ENCODE measurements at places on chromosomes 7 and 10.

DNA sequence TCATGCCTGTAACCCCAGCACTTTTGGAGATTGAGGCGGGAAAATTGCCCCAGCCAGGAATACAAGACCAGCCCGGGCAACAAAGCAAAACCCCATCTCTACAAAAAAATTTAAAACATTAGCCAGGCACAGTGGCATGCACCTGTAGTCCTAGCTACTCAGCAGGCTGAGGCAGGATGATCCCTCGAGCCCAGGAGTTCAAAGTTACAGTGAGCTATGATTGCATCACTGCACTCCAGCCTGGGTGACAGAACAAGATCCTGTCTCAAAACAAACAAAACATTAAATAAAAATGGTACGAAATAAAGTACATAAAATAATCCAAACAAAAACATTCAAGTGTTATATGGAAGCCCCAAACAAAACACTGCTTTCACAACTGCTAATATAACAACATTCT, 125.0 kb downstream of the SNX13 start:
- DNase-seq: no peak

DNA sequence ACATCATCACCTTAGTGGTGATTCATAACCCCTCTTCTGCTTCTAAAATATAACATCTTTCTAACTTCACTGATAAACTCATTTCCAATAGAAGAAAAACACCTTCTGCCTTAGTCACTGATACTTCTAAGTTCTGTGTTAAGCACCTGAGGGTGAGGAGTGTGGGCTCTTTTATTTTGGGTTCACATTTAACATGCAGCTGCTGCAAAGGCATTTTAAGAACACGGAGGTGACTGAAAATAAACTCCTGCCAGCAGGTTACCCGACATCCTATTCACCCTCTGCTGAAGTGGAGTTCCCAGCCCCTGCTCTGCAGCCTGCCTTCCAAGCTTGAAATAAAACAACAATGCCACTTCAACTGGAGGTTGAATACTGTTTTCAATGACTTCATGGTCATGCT, 202.9 kb upstream of the PLXNA4 start:
- DNase-seq: no peak

DNA sequence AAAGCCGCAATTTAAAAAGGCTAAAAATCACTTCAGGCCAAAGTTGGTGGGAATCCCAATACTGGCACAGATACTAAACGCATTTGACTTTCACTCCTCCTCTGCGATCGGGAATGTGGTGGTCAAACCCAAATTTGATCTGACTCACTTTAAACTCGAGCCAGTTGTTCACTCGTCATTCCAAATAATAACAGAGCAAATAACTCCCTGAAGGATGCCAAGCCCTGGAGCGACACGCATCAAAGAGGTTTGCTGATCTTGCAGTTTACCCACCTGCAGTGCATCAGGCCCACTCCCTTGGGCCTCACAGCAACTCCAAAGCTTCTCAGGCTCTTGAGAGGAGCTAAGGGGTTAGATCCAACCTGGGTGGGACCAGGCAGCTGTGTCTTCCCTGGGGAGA, 12.2 kb downstream of the PTN start:
- no peak for DNase-seq

DNA sequence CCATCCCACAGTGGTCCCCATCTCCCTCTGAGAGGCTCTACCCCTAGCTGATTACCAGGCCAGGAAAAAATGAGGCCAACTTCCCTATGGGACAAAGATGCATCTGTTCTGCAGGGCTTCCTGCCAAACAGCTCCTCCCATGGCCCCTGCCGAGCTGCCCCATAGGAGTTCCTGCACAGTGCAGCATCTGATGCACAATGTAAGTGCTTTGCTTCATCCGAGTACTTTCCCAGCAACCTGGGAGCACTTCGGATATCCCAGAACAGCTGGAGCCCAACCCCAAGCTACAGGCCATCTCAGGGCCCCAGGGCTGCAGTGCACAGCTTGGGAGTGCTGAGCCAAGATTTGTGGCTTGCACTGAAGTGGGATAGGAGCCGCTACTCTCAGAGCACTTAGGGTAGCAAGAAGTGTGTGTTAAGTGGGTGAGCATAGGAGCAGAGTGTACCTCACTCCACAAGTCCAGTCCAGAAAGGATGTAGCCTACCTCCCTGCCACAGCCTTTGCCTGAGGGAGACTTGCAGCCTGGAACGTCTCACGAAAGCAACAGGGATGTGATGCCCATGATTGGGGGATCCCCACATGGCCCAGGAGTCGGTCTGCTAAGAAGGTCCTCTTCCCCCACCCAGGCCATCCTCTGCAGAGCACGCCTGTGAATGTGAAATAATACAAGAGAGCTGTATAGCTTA, 209.6 kb upstream of the VWC2 start:
- DNase-seq: no peak

DNA sequence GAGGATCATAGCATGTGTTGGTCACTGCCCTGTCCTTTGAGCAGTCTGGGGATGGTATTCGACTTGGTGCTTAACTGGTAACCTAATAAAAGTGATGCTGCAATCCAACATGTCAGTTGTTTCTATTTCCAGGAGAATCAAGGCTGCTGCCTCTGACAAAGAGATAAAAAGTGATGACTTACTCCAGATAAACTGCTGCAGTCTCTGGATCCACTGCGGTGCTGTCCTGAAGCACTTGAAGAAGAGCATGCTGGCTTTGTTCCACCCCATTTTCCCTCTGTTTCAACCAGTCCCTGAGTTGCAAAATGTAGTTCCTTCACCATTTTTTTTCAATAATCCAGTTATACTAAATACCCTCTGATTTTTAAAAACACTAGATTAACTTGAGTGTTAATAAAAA, 403.5 kb upstream of the ANKRD30A start:
- no peak for DNase-seq

DNA sequence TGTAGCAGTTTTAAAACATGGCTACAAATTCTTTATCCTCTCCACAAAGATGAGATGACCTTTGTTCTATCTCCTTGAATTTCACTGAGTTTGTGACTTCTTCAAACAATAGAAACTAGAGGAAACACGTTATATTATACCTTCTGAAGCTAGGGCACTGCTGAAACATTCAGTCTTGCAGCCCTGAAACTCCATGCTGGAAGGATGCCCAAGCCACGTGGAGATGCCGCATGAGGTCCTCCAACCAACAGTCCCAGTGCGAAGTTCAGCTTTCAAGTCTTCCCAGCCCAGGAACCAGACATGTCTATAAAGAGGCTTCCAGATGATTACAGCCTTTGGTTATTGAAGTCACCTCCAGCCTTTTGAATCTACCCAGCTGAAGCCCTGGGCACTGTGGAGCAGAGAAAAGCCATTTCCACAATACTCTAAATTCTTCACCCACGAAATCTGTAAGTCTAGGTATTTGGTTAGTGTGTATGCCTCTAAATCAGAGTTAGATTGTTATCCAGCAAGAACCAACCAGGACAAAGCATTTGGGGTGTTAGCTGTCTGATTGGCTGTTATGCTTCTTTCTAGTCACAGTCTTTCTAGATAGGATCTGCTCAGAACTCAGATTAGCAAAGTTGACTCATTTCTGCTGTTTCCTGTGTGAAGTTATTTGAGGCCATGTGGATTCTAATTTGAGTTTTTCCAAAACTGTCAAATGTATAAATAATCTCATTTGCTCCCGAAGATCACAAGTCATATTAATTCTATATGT, 186.5 kb upstream of the TMEM72 start:
- no peak for DNase-seq

Measured in activated CD4-positive, alpha-beta memory T cell treated with anti-CD3 and anti-CD28 coated beads for 36 hours (primary cell).